Osteoblast (primary cell): ENCODE measurements at places on chromosomes 16 and 17.

GRCh38 chr16:27267037-27267677, 1.4 kb downstream of the NSMCE1 start:
- no peak for DNase-seq

- peak; percentile 56 for DNase-seq
Observed at GRCh38 chr16:81497690-81498089, 53.1 kb downstream of the CMIP start.

DNA sequence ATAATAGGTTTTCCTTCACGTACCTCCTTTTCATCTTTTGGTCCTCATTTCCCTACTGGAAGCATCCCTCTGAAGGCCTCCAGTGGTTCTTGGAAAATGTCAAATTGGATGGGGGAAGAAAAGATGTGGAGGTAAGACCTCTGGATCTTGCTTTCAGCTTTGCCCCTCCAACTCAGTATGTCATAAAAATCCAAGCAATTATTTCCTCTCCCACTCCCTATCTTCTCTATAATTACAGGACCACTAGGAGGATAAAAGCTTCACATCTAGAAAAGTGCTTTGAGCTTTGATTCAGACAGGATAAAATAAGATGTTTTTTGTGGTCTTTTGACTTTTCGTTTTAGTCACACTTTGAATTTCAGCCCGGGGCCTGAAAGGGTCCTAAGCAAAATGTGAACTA, 1.7 kb downstream of the TTLL6 start:
- no peak for DNase-seq

DNA sequence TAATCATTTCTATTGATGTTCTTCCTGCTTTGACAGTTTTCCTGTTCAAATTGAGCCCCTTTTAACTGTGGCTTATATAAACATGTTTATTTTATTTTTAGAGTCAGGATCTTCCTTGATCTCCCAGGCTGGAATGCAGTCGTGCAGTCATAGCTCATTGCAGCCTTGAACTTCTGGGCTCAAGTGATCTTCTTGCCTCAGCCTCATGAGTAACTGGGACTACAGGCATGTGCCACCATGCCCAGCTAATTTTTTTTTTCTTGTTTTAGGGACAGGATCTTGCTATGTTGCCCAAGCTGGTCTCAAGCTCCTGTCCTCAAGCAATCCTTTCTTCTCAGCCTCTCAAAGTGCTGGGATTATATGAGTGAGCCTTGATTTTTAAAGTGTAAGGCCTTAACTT, 14.7 kb downstream of the PHKB start:
- no peak for DNase-seq

- DNase-seq, result no peak
Observed at GRCh38 chr16:56787167-56787566, 57.2 kb downstream of the NUP93 start.

DNA sequence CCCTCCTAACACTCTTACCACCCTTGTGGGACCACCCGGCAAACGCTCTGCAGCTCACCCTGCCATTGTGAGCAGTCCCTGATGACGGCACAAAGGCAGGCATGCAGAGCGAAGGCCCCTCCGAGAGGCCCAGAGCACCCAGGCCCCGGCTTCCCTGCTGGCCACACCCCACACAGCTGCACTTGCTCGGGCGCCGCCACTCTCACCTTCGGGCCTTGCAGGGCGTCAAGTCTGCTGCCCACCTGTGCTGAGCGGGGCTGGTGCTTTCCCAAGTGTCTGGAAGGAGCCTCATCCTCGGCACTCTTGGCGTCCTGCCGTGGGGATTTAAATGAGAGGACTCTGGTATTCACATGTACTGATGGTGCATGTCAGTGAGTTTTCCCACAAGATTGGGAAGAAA, 30.3 kb upstream of the FASN start:
- no peak for DNase-seq

- no peak for DNase-seq
Observed at GRCh38 chr16:24749310-24749709, 19.9 kb downstream of the TNRC6A start.

- DNase-seq, result peak; percentile 89
Observed at GRCh38 chr16:22008215-22009059, 526 bp downstream of the MOSMO start.

DNA sequence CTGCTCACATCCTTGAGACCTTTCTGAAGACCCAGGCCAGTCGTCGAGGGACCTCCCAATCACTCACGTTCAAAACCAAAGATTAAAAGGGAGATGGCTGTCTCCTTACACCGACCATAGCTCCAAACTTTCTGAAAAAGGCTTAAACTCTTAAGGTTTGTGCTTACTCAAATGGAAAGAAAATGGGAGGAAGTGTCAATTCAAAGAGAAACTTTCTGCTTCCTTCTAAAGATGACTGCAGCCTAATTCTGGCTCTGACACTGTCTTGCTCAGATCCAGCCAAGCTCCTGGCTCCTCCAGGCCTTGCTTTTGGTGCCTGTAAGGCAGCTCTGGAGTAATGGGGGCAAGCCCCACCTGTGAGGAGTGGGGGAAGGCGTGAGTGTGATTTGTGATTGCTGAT, 54.9 kb upstream of the WSB1 start:
- peak; percentile 31 for DNase-seq

DNA sequence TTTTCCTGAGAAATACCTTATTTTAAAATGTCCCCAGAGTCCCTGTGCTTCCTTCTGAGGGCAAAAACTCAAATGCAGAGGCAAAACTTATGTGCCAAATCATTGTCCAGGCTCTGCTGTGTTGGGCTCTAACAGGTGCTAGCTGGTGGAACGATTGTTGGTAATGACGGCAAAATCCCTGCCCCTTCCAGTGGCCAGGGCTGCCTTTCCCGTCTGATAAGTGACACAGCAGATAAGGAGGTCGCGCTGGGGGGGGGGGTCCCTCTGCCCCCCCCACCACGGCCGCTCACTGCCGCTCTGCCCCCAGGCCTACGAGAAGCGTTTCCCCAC, 29.1 kb downstream of the SEC14L5 start:
- DNase-seq, result no peak

DNA sequence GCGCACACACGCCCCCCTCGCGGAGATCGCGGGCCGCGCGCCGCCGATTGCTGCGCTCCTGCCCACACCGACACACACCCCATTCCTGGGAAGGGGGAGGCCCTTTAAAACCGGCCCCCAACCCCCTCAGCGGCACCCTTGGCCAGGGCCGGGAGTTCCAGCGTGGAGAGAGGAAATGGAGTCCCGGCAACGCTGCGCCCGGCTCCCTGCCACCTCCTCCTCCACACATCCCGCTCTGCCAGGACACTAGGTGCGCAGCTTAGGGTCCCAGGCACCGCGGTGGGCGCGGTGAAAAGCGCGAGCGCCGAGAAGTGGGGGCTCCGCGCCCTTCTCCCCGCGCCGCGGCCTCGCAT, 397 bp downstream of the CDC42EP4 start:
- peak; percentile 78 for DNase-seq

DNA sequence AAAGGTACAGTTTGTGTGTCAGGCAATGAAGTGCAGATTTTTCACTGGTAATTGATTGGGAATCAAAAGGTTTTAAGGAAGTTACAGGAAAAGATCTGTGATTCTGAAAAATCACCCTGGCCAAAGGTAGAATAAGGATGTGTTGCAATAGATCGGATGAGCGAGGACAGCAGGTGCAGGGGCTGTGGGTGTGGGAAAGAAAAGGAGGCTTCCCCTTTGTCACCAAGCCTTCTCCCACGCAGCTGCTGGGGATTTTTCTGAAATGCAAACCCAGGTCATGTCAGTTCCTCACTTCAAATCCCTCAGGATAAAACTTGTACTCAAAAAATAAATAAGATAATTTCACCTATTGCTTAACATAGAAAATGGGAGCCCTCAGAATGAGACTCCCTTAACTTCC, 47.9 kb upstream of the ARHGAP17 start:
- no peak for DNase-seq
